Ovary (tissue), 10 donors: ENCODE measurements at places on chromosomes 7 and 10. TPM values are rescaled to one million over a fixed set of nuclear protein-coding genes. Genes with fewer than 3 reads are reported as not detected.

Gene LBX1
- polyA plus RNA-seq = not detected

Gene CALCR
- polyA plus RNA-seq = 0.25 TPM

DNA sequence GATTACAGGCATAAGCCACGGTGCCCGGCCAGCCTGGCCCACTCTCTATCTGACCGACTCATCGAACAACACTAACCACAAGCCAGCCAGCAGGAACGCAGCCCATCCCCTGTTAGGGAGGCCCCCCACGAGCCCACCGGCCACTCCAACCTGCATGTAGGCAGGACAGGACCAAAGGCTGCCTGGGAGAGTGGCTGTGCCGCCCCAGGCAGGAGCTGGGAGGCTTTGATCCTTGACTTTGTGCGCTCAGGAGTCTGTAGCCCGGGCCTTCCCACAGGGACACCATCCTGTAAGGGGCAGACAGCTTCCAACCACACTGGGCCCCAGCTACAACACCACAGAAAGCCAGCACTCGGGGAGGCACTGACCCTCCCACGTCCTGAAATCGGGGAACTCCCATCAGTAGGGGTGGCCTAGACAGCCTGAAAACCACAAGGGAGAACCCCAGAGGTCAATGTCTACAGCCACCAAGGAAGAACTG, 29.4 kb downstream of the GRID1 start:
- DNase-seq = no peak

GRCh38 chr7:119007236-119007635, 782.7 kb downstream of the ANKRD7 start:
- DNase-seq = no peak
